ENCODE measurements at places on chromosomes 16 and 17. TPM values are rescaled to one million over a fixed set of nuclear protein-coding genes. Genes with fewer than 3 reads are reported as not detected.

Gene HOXB9
- 8.4 TPM for total RNA-seq

DNA sequence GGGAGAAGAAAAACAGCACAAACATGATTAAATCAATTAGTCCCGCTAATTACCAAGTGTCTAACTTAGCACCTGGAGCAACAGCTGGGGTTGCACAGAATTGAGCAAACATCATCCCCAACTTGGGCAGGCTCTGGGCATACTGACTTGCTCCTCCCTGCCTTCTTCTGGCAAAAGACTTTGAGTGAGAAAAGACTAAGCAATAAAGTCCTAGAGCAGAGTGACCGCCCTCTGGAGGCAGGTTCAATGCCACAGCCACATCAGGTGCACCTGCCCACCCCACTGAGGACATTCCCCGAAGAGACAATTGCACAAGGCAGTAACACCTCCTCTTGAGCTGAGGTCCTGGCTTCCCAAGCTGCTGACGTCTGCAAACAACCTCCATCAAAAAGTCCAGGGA lies 358.3 kb downstream of the SOX9 start:
- no peak for DNase-seq

Gene MEAK7
- total RNA-seq: 37.9 TPM

GRCh38 chr16:88730632-88731607 lies 24.6 kb downstream of the CTU2 start:
- DNase-seq: no peak

Gene ZNF276
- total RNA-seq: 58.1 TPM

GRCh38 chr17:14351493-14351892 lies 50.6 kb downstream of the HS3ST3B1 start:
- no peak for DNase-seq

- DNase-seq: no peak
Observed at GRCh38 chr17:14922411-14922810, 342.7 kb downstream of the PMP22 start.

Gene KRTAP1-1
- total RNA-seq: not detected

GRCh38 chr17:31371511-31372097 lies 19.9 kb upstream of the RAB11FIP4 start:
- no peak for DNase-seq

- no peak for DNase-seq
Observed at GRCh38 chr16:79509211-79509631, 91.3 kb downstream of the MAF start.

DNA sequence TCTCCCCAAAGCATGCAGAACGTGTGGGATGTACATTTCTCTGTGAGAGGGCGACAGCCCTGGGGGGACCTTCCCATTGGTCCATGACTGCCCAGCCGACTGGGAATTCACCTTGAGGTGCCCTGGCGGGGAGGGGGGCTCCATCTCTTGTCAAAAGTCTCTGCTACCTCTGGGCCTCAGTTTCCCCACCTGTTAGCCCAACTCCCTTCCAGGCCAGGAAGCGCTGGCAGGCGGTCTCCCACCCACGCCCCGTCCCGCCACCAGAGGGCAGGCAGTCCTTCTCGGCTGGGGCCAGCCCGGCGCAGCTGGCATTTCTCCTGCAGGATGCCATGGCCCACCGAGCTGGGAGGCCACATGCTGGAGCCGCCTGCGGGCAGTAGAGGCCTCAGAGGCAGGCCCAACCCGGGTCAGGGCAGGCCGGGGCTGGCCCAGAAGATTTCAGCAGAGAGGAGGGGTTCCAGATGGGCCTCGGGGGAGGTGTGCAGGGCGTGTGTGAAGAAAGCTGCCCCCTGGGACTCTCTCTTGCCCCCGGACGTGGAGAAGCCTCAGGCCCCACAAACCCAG lies 16.6 kb downstream of the CD7 start:
- peak; percentile 83 for DNase-seq

- DNase-seq: peak; percentile 65
Observed at GRCh38 chr16:68227183-68227793, 8.6 kb downstream of the ESRP2 start.

DNA sequence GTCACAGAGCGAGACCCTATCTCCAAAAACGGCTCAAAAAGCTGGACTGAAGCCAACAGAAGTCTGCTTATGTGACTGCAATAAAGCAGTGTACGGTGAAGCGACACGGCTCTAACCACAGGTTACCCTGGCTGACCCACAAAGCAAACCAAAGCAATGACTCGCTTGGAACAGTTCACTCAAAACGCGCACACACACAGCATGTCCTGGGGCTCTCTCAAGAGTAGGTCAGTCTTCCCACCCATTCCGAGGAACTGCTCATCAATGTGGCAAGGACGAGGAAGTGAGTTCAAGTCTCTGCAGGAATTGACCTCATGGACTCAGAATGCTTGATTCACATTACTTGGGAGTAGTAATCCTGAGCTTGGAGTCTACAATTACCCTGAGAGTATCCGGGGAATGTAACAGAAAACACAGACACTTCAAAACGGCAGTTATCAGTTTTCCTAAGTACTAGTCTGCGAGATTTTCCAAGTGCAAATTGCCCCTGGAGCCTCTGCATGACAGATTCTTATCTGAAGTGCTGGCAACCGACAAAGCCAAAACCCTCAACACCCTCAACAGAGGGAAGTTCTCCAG lies 25.4 kb downstream of the PELP1 start:
- DNase-seq: peak; percentile 56

- no peak for DNase-seq
Observed at GRCh38 chr17:77675816-77676215, 282.7 kb upstream of the TNRC6C start.

Gene DPEP3
- not detected for total RNA-seq

Gene C16orf92
- total RNA-seq: not detected

Gene MSLN
- not detected for total RNA-seq

Gene ZNF597
- 2.6 TPM for total RNA-seq

- no peak for DNase-seq
Observed at GRCh38 chr17:37391146-37391545, 15.4 kb downstream of the C17orf78 start.

- peak; percentile 36 for DNase-seq
Observed at GRCh38 chr16:11697319-11697718, 29.1 kb downstream of the SNN start.

GRCh38 chr17:34726536-34727384 lies 147.4 kb downstream of the TMEM132E start:
- DNase-seq: no peak

GRCh38 chr17:44038604-44039011 lies 23.8 kb upstream of the TMEM101 start:
- no peak for DNase-seq

DNA sequence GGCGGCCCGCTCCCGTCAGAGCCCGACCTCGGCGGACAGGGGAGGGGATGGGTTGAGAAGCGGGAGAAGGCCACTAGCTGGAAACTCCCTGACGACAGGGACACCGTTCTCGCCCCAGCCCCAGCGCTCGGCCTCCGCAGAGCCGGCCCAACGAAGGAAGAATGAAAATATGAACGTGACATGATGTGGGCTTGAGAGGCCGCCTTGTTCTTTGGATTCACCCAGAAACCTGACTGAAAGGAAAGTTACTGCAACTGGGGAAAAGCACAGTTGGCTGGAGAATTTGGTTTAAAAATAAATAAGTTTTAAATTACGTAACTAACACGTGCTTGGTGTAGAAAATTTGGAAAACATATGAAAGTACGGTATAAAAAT lies 21.1 kb downstream of the NPTX1 start:
- DNase-seq: no peak

GRCh38 chr16:77404775-77405174 lies 30.1 kb downstream of the ADAMTS18 start:
- DNase-seq: no peak

- no peak for DNase-seq
Observed at GRCh38 chr16:1288813-1289476, 20.5 kb upstream of the UBE2I start.

Gene SCGB1C2
- total RNA-seq: not detected

GRCh38 chr16:88004391-88004790 lies 53.2 kb downstream of the BANP start:
- DNase-seq: no peak

Gene PMM2
- 47.1 TPM for total RNA-seq

- no peak for DNase-seq
Observed at GRCh38 chr17:60747069-60747808, 69.6 kb downstream of the BCAS3 start.

DNA sequence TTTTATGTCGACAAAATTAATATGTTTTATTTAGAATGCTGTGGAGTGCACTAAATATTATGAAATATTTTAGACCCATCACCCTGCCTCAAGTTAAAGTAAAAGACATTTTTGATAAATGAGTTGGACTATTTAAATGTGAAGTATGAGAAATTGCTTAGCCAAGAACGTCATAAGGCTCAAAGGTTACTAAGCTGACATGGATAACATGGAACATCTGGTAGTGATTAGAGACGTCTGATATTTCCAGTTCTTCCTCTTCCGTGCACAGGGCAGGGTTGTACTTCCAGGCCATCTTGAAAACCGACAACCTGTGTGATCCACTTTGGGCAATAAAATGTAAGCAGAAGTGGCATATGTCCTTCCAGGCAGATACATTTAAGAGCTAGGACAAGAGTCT lies 7.2 kb upstream of the CCL8 start:
- no peak for DNase-seq

DNA sequence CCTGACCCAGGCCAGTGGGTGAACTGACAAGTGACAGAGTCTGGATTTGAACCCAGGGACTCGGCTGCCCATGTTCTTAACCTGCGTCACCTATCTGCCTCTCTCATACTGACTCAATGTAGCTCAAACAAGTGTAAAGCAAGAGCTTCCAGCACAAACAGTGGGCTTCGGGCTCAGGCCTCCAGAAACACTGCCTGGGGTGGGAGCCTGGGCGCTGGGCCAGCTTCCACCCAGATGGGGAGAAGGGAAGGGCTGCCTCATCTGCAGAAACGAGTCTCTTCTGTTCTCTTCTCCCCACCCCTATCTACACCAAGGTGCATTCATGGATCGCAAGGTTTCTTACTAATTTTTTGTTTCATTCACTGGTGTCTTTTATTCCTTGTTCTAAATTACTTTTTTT lies 1.3 kb downstream of the CDRT4 start:
- DNase-seq: no peak

Gene OSBPL7
- 47.8 TPM for total RNA-seq

- no peak for DNase-seq
Observed at GRCh38 chr17:71107136-71107535, 937.8 kb downstream of the KCNJ2 start.

DNA sequence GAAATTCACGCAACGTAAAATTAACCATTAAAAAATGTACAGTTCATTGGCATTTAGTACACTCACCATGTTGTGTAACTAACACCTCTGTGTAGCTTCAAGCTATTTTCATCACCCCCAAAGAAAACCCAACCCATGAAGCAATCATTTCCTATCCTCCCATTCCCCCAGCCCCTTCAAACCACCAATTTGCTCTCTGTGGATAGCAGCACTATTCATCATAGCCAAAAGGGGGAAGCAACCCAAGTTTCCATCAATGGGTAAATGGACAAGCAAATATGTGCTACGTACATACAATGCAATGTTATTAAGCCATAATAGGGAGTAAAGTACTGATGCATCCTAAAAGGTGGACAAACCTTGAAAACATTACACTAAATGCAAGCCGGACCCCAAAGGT lies 10.9 kb upstream of the KRT222 start:
- no peak for DNase-seq

Gene SDR42E2
- not detected for total RNA-seq

DNA sequence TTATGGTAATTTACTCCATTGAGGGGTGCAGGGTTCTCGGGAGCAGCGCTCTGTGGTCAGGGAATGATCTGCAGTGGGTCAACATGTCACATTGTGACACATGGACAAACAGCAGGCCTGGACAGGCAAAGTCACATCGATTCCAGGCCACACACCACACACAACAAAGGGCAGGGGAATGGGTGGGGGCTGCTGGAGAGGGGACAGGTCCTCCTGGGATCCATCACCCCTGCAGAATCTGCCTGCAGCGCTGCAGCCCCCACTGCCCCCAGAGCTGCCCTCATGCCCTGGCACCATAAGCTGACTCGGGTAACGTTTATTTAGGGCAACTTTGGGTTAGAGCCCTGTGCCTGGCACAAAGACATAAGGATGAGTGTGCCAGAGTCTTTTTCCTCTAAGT lies 9.1 kb downstream of the PEMT start:
- no peak for DNase-seq

GRCh38 chr17:49814781-49815529 lies 26.5 kb downstream of the KAT7 start:
- DNase-seq: no peak

DNA sequence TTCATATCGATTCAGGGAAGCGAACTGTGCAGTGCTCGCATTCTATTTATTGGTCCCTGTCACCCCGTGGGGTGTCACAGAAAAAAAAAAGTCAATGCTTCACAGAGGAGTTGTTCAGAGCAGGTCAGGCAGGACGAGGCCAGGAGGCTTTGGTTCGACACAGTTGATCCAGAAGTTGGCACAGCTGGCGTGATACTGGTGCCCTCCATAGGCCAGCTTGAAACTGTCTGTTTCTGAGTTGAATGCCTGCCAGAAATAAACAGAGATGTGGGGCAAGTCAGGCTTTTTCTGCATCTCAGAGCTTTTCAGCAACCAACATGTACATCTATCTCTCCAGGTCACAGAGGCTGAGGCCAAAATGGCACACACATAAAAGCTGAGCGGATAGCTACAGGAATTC lies 29.1 kb downstream of the DUSP14 start:
- no peak for DNase-seq

DNA sequence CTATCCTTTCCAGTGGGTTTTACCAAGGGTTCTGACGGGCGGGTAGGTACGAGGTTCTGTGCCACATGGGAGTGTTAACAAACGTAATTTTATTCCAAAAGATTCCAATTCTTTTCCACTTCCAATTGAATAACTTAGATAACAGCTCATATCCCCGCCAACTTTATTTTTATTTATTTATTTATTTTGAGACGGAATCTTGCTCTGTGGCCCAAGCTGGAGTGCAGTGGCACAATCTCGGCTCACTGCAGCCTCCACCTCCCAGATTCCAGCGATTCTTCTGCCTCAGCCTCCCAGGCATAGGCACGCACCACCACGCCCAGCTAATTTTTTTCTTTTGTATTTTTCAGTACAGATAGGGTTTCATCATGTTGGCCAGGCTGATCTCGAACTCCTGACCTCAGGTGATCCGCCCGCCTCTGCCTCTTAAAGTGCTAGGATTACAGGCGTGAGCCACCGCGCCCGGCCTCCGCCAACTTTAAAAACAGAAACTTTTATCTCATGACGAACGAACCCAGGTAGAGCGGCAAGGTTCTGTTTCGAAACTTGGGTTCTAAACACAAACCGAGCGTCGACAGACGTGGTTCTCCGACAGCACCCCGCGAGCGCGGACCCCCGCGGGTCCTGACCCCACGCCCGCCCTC lies 613 bp downstream of the ECI1 start:
- peak; percentile 51 for DNase-seq

- no peak for DNase-seq
Observed at GRCh38 chr16:47299587-47299986, 155.8 kb upstream of the NETO2 start.

- no peak for DNase-seq
Observed at GRCh38 chr16:50988441-50988840, 162.6 kb downstream of the SALL1 start.

GRCh38 chr17:28443901-28444638 lies 29.4 kb upstream of the SLC13A2 start:
- no peak for DNase-seq

Gene SCN4A
- not detected for total RNA-seq

DNA sequence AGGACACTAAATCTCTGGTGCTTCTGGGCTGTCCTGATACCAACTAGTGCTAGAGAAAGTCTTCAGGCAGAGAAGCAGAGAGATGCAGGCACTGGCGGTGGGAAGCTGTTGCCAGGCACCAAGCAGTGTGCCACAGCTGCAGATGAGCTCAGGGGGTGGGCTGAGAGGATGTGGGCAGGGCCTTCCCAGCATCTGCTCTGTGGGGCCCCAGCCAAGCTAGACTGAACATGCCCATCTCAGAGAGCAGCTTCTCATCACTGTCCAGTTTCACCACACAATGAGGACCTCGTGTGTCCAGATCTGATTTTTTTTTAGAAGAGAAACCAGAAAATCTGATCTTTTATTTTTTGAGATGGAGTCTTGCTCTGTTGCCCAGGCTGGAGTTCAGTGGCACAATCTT lies 17.1 kb downstream of the PSKH1 start:
- peak; percentile 73 for DNase-seq

All from activated CD8-positive, alpha-beta memory T cell treated with anti-CD3 and anti-CD28 coated beads, Interleukin-2, amount 10 ng/mL, durations not matched to agents 7 days and 5 days (primary cell).